Upper lobe of left lung (tissue), 6 donors: ENCODE measurements at places on chromosomes 6 and 20. TPM values are rescaled to one million over a fixed set of nuclear protein-coding genes. Genes with fewer than 3 reads are reported as not detected.

DNA sequence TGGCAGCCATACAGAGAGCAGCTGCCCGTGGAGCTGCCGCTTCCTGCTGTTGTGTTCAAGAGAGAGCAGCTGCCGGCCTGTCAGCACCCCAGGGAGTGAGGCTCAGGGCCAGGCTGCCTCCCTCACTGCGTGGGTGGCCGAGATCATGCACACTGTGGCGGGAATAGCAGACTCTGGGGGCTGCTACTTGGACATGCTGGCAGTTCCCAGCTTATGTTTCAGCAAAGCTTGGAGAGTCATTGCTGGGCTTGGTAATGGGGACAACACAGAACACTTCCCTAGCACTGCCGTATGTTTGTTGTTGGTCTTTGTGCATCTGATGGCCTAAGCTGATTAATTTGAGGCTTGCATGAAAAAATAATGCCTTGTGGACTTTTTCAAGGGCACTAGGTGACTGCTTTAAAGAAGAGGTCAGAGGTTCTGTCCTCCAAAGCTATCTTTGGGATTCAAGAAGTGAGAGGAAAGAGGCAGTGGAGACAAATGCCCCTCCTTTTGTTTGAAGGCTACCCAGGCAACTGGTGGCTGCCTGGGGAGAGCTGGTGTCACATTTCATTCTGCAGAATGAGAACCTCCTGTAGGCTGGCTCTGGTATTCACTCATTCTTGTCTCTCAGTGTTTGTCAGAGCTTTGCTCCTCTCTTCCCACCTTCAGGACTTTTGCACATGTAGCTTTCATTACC is 18.8 kb downstream of the MRAP2 start:
- H3K27ac ChIP-seq = no peak overlapping the region
- peak; percentile 71 for DNase-seq
- H3K27me3 ChIP-seq = no peaks in the 10 kb centered on the region
- no peaks in the 10 kb centered on the region for H3K36me3 ChIP-seq
- no peak overlapping the region for H3K4me3 ChIP-seq
- H3K4me1 ChIP-seq = no peaks in the 10 kb centered on the region

Gene DEFB132
- total RNA-seq = not detected

Gene PTCRA
- total RNA-seq = not detected

GRCh38 chr6:121436274-121436857 is 920 bp downstream of the GJA1 start:
- no peaks in the 10 kb centered on the region for H3K27me3 ChIP-seq
- no peaks in the 10 kb centered on the region for H3K36me3 ChIP-seq
- peak overlapping the region; percentile 50 for H3K4me3 ChIP-seq
- H3K27ac ChIP-seq = peak overlapping the region; percentile 84

Gene C6orf141
- total RNA-seq = 1.5 TPM

GRCh38 chr20:62603021-62603906 is 39.0 kb upstream of the SLCO4A1 start:
- H3K27me3 ChIP-seq = no peaks in the 10 kb centered on the region
- H3K4me1 ChIP-seq = peaks cover 28% of the 10 kb centered on the region
- H3K4me3 ChIP-seq = peak overlapping the region; percentile 31
- H3K36me3 ChIP-seq = no peaks in the 10 kb centered on the region
- peak; percentile 89 for DNase-seq

Gene PGBD1
- total RNA-seq = 4.9 TPM

- H3K4me1 ChIP-seq = no peaks in the 10 kb centered on the region
- DNase-seq = no peak
These were observed 36.4 kb upstream of the GCLC start for GRCh38 chr6:53581173-53581773.

DNA sequence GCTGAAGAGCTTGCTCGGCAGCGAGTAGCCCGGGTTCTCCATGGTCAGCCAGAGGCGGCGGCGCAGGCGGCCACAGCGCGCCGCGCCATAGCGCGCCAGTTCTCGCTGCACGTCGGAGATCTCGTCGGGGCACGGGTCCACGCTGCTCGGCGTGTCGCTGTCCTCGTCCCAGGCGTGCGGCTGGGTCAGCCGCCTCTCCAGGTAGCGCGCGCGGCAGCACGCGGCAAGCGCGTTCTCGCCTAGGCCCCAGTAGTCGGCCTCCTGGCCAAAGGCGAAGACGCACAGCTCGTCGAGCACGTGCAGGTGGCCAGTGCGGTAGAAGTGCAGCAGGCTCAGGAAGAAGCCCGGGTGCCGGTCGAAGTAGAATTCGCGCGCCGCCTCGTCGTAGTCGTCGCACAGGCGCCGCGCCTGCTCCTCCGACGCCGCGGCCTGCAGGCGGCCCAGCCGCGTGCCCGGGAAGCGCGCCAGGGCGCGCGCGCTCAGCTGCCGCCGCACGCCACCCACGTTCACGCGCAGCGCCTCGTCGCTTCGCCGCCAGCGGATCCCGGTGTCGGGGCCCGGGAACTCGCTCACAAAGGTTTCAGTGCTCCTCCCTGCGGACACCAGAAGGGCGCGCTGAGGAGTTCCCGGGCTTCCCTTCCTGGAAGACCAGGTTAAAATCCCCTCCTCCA is 2.7 kb downstream of the KCNS1 start:
- no peaks in the 10 kb centered on the region for H3K36me3 ChIP-seq
- peaks cover 13% of the 10 kb centered on the region for H3K4me1 ChIP-seq
- H3K27ac ChIP-seq = no peak overlapping the region
- DNase-seq = peak; percentile 82

- H3K27me3 ChIP-seq = no peaks in the 10 kb centered on the region
- H3K4me1 ChIP-seq = no peaks in the 10 kb centered on the region
- H3K4me3 ChIP-seq = no peak overlapping the region
- H3K27ac ChIP-seq = no peak overlapping the region
- H3K36me3 ChIP-seq = no peaks in the 10 kb centered on the region
- DNase-seq = no peak
These were observed 872.9 kb upstream of the SLC35B3 start for GRCh38 chr6:9308284-9308683.
